Activated CD4-positive, alpha-beta T cell treated with anti-CD3 and anti-CD28 coated beads, Interleukin-2, amount 50 U/mL, for 48 hours (primary cell): ENCODE measurements at places on chromosomes 16 and 17.

DNA sequence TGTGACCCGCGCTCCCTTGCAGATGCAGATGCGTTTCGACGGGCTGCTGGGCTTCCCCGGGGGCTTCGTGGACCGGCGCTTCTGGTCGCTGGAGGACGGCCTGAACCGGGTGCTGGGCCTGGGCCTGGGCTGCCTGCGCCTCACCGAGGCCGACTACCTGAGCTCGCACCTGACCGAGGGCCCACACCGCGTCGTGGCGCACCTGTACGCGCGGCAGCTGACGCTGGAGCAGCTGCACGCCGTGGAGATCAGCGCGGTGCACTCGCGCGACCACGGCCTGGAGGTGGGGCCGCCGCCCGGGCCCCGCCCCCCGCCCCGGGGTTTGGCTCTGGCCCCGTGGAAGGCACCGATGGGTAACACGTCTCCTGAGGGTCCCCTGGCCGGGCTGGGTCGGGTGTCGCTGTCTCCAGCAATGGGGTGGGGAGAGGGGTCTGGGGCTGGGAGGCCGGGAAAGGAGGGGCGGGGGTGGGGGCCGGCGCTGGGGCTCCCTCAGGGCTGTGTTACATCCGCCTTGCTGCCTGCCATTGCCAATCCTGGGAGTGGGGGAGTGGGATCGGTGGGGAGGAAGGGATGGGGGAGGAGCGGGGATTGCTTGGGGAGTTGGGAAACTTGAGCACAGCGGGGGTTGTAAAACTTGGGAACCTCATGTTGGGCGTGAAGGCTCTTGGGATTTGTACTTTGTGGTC, 737 bp downstream of the NUDT16L1 start:
- peak; percentile 40 for DNase-seq

DNA sequence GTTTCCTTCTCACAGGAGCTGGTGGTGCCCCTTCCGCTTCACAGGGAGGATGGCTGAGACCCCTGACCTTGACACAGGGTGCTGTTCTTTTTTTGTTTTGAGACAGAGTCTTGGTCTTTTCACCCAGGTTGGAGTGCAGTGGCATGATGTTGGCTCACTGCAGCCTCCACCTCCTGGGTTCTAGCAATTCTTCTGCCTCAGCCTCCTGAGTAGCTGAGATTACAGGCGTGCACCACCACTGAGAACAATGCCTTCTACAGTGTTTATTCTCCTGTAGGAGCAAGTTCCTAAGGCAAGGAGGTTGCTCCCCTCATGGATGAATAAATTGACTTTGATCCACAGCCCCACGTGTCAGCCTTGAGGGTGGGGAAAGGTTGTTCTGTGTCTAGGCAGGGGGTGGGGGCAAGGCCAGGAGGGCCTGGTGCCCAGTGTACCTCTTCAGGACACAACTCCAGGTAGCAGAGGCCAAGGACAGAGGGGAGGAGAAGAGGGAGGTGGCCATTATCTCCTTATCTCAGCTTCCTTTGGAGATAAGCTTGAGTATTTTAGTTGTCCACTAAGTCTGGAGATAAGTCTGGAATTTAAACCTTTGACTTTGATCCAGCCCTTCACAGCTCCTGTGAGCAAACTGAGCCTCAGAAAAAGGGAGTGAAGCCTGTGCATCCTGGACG, 159.4 kb downstream of the SEC14L1 start:
- DNase-seq, result no peak

DNA sequence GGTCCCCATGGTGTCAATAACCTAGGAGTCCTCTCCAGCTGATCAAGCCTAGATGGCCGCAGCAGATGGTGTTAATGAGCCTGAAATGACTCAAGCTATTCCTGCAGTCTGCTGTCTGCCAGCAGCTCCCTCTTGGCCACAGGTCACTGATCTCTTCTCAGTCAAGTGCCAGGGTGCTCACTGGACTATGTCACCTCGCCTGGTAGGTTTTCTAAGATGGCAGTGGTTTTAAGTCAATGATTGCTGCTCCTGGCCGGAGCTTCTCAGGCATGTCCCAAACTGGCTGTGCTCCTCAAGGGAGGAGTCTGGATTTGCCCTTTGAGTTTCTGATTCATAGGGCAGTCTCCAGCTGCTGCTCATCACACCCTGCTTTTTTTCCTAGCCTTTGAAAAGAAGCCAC, 58.6 kb upstream of the SHISA6 start:
- no peak for DNase-seq

DNA sequence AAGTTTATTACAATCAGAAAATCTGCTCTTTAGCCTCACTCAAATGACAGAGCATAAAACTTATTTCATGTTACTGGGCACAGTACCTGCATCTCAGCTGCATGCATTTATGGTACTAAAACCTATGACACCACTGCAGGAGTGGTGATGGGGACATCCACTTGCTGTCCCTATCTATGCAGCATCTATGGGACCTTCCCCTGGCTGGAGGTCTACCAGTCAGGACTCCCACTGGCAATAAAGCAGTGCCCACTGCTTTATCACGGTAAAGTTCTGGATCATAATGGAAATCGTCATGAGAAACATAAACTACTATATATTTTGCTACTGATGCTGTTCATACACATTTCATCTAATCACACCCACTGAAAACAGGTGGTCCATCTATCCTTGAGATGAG, 26.2 kb downstream of the NSMCE1 start:
- DNase-seq, result no peak

DNA sequence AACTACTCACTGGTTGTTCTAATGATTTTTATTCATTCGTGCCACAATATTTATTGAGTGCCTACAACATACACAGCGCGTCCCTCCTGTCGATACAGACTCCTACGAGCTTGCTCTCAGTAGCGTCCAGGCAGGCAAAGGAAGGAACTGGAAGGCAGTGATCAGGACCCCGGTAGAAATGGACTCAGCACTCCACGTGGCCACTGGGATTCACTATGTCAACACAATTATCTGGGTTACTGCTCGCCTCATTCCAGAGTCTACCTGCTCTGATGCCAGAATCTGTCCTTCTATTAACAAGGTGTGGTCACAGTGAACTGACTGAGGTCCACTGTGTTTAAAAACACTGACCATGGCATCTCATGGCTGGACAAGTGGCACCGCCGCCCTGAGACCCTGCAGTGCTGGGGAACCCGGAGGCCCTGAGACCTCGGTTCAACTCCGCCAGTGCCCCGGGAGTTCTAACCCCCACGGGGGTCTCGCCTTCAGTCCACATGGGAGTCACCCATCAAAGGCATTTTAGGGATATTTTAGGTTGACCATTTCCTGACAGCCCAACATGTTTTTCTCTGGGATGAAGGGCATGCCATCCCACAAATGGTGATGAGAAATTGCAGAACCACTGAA, 71.4 kb downstream of the ZFHX3 start:
- DNase-seq, result no peak

- DNase-seq, result no peak
Observed at GRCh38 chr16:31696968-31697743, 169.5 kb downstream of the AHSP start.

DNA sequence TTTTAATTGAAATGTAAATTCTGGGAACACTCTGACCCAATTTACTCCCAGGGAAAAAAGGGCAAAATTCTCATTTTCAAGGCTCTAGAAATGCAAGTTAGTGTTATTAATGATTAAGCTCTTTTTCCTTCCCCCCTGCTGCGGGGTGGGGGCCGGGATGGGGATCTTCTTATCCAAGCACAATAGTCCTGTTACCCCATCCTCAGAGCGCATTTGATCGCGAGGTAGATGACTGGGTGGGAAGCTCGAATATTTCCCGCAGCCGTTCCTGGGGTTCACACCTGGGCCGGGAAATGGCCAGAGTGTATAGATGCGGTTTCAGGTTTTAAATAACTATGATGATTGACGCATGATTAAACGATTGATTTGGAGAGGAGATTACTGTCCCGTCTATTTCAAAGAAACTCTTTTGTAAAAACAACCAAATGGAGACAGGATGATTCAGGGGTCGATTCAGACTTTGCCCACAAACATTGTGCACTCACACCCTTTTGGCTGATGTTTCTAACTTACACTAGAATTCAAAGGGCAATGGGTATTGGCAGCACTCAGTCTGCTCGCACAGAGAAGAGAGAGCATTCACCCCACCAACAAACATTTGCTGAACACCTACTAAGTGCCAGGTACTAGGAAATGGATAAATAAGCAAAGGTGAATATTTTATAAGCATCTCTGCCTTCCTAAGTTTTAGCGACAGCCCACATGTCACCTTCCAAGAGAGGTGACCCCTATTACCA, 55.0 kb downstream of the SALL1 start:
- no peak for DNase-seq

DNA sequence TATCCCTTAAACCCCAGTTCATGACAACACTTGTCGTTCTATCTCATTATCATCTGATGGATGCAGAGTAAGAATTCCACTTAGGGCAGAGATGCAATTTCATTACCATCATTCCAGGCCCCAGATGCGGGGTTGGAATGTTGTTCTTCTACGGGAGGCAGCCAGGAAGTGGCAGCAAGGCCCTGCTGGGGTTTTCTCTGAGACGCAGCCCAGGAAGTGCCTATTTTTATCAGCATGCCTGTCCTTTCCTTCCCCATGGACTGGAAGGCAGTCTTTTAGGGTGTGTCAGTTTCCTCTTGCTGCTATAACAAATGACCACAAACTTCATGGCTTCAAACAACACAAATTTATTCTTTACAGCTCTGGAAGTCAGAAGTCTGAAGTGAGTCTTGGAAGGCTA, 246.6 kb upstream of the DYNLRB2 start:
- no peak for DNase-seq

DNA sequence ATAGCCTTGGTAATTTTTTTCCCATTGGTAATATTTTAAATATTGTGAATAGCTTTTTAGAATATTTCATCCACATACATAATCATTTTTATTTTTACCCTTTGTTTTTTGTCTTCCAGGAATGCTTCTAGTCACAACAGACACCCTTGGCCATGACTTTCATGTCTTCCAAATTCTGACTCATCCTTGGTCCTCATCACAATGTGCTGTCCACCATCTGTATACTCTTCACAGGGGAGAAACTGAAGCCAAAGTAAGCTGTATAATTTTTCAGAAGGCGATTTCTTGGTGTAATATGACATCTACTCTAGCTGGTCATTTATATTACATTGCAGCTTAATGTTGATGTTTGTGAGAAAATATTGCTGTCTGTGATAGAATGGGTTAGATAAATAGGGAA, 269.4 kb downstream of the BCAS3 start:
- no peak for DNase-seq

DNA sequence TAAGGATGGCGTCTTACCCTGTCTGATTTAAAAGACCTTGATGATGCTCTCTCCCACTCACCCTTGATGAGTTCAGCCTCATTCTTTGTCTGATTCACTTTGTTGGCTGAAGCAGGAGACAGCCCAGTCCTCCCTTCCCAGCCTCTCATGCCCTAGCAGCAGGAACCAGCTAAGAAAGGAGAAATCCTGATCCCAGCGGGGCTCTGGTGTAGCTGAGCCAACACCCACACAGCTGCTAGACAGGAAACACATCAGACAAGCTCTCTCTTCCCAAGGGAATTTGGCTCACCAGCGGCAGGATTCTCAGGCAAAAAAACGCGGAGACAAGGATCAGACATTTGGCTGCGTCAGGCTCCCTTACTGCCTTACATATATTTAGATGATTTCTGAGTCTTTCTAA, 211.5 kb downstream of the CDH11 start:
- no peak for DNase-seq

GRCh38 chr17:41870627-41871026, 5.4 kb upstream of the KLHL11 start:
- DNase-seq, result no peak

DNA sequence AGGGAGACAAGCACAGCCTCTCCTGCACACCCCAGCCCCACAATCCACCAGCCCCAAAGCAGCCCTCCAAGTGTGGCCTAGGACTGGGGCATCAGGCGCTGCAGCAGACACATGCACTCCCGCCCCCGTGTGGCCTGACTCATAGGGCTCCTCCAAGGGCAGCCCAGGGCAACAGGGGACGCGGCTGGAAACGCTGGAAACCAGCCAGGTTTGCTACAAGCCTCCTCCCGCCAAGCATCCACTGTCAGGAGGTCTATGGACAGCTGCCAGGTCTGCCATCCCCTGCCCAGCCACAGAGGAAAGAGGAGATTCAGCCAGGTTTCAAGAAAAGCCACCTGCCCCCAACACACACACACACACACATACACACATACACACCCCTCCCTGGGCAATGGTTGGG, 25.8 kb downstream of the SRCIN1 start:
- peak; percentile 42 for DNase-seq

DNA sequence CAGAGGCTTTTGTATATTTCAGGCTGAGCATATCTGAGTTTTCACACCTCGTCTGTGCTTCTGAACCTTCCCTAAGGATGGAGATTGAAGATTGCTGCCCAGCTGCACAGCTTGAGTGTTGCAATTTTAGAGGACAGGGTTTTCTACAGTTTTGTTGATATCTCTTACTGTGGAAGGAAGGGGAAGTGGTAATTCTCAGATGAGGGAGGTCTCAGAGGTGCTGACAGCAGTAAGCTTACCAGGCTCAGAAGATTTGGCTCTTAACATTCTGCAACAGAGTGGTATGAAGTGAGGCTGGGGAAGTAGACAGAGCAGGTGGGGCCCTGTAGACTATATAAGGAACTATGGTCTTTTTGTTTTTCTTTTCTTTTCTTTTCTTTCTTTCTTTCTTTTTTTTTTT, 45.8 kb upstream of the ARHGAP17 start:
- DNase-seq, result no peak

DNA sequence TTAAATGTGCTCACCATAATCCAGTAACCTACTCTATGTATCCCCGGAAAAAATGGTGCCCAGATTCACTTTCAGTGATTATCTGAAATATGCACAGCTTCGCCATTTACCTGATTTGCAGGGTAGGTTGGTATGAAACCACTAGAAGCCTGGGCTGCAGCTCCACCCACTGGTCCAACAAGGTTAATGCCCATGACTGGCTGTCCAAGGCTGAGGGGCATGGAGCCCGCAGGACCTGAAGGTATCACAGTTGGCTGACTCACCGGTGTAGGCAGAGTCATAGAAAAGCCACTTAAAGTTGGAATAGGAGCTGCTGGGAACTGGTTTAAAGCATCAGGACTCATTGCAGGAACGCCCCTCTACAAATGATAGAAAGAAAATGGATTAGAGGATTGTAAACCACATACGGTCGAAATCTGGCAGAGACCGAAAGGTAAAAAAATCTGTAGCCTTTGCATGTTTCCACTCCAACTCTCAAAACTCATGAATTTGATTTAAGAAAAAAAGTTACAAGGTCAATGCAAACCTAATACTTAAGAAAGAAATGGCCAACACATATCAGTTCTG, 38.6 kb downstream of the SYNRG start:
- peak; percentile 34 for DNase-seq
